ENCODE measurements at places on chromosomes 6 and 20.
A peak's percentile ranks its signal among the peaks of the same experiment; 100 is the strongest.

DNA sequence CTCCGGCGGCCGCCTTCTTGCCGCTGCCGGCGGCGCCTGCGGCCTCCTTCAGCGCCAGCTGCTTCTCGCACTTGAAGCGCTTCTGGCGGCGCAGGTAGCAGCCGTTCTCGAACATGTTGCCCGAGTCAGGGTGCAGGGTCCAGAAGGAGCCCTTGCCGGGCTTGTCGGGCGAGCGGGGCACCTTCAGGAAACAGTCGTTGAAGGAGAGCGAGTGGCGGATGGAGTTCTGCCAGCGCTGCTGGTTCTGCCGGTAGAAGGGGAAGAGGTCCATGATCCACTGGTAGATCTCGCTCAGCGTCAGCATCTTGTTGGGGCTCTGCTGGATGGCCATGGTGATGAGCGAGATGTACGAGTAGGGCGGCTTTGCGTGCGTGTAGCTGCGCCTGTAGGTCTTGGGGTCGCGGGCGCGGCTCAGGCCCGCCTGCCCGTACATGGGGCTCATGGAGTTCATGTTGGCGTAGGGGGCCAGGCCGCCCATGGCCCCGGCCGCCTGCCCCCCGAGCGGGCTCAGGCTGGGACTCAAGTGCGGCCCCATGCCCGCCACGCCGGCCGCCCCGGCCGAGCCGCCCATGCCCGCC lies 1.9 kb downstream of the FOXA2 start:
- peak; percentile 79 for DNase-seq

- peak; percentile 91 for DNase-seq
These were observed 7.4 kb downstream of the ITPR3 start for GRCh38 chr6:33628401-33628964.

DNA sequence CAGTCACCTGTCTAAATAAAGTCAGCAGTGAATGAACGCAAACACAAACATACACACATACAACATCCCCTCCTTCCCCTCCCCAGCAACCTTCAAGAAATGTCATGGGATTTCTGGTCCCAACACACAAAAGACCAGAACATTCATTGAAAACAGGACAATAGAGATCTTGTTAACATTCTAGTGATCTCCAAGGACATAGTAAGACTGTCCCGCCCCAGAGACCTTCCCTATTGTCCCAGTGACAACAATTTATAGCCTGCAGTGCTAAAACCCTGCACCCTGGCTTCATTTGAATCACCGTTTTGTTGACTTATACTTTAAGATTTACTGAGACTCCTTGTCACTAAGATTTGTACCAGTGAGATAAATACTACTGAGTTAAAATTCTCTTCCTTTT lies 143.9 kb upstream of the NOX3 start:
- no peak for DNase-seq

DNA sequence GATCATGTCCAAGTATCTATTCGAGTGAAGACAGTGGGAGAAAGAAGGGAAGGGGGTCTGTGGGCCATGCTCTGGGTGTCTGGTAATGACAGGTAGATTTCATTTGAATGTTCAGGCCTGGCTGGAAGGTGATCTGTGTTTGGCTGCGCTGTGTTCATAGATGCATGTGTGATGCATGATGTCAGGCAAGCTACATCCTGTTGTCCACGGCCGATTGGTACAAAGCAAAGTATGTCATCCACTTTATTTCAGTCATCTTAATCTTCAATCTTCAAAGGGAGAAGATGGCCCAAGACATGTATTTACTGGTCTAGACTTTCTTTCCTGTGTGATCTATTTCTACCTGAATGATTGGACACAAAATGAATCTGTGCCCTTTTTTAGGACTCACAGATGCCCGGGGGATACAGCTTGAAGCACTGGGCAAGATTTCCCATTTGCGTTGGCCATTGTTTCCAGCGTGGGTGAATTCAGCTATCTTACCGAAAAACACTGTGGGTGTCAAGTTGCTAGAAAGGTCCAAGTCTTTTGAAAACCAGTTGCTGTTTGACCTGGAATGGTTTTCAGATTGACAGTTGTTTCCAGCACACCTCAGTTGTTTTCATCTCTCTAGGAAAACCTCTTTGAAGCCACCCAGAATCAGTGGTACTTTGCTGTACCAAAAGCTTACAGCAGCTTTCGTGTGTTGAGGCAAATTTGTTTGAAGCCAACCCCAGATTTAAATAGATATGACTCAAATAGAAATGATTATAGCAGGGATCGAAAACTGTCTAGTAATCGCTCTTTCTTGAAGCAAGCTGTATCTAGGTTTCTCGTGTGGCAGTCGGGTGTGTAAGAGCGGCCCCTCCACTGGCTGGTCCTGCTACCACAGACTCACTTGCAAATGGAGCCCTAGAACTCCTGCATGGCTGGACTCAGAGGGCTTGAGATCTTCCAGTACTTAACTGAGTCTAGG lies 27.2 kb downstream of the DUSP22 start:
- no peak for DNase-seq

DNA sequence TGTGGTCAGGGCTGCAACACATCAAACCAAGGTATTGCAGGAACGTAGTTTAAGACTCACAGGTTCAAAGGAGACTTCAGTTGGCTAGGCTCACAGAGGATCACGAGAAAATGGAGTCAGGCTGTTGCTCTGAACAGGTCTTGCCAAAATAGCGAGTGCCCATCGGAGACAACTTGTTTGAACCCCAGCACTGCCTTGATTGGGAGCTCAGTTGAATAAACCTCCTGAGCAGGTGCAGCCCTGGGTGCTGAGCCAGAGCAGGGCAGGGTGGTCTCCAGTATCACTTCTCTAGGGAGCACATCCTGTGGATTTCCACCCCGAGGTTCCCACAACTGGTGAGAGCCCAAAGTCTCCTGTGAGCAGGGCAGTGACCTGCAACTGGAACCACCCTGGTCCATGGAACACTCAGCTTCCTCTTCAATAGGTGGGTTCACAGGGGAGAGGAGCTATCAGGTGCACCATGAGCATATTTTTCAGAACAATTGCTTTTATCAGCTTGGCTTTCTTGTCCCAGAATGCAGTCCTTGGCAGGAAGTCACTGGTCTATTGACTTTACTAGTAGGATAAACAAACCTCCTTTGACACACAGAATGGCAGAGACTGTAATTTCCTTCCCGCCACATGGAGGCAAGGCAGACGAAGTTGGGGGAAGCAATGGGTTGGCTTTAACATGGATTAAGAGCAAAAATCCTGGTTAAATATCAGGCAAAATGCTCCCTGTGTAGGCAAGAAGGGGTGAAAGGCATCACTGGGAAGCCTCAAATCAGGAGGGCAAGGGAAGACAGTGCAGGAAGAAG lies 267.7 kb upstream of the FOXQ1 start:
- no peak for DNase-seq

- DNase-seq = no peak
These were observed 312.1 kb downstream of the CDH26 start for GRCh38 chr20:60270341-60270740.

GRCh38 chr20:49568278-49569151 lies 578 bp upstream of the PTGIS start:
- no peak for DNase-seq
